ENCODE measurements at places on chromosomes 12 and 14.

- DNase-seq: peak; percentile 28
Measured at GRCh38 chr12:46266869-46267574, 1.8 kb downstream of the SLC38A1 start.

- no peak for DNase-seq
Measured at GRCh38 chr12:50353869-50354593, 42.4 kb downstream of the FAM186A start.

- no peak for DNase-seq
Measured at GRCh38 chr12:93758801-93759373, 81.7 kb downstream of the CRADD start.

GRCh38 chr12:1928439-1929121 is 10.1 kb upstream of the CACNA2D4 start:
- DNase-seq: no peak

DNA sequence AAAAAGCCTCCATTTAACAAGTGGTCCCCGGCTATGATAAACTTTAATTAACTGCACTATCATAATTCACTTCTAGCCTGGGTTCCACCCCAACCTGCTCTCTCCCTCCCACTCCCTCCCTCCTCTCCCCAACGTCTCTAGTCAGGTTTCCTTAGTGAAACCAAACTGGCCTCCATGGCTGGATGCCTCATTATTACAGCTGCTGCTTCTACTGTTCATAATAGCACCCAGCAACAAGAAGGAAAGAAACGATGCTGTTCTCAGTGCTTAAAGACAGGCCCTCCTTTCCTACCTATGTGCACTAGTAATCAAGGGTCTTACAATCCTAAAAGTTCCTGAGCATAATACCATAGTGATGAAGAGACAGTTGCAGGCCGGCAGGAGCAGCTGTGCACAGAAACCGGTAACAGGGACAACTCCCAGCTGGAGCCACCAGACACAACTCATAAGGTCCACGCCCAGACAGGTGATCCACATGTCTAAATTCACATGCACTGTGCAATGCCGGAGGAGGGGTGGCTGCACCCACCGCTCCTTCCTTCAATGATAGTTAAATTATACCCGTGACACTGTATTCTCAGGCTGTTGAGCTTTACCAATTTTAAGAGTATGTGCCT is 6.2 kb downstream of the IRF2BPL start:
- no peak for DNase-seq

GRCh38 chr12:90712671-90713070 is 242.3 kb downstream of the CCER1 start:
- DNase-seq: no peak

DNA sequence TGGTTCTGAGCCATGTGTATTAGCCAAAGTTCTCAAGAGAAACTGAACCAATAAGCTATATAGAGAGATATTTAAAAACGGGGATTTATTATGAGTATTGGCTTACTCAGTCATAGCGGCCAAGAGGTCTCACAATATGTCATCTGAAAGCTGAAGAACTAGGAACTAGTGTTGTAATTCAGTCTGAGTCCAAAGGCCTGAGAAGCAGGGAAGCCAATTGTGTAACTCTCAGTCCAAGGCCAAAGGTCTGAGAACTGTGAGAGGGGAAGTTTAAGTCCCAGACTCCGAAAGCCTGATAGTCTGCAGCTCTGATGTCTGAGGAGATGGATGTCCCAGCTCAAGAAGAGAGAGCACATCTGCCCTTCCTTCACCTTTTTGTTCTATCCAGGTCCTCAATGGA is 344.8 kb upstream of the USP15 start:
- DNase-seq: no peak

- no peak for DNase-seq
Measured at GRCh38 chr14:57389646-57390036, 745 bp upstream of the NAA30 start.

- DNase-seq: no peak
Measured at GRCh38 chr14:76716285-76716684, 45.0 kb upstream of the VASH1 start.

DNA sequence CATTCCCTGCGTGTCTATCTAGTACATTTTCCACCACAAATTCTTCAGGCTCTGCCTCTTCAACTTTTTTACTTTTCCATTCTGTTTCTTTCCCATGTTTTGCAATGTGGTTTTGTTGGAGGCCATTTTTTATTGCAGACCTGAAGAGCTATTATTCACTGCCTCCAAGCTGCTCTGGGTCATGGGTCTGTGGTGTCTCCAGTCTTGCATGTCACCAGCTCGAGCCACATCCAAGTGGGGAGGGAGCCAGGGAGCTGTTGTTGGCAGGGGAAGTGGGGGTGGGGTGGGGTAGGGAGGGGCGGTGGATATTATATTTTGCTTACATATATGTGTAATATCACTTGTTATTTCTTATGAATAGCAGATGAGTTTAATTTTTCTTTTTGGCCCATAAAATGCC is 69.1 kb downstream of the VEZT start:
- DNase-seq: no peak

DNA sequence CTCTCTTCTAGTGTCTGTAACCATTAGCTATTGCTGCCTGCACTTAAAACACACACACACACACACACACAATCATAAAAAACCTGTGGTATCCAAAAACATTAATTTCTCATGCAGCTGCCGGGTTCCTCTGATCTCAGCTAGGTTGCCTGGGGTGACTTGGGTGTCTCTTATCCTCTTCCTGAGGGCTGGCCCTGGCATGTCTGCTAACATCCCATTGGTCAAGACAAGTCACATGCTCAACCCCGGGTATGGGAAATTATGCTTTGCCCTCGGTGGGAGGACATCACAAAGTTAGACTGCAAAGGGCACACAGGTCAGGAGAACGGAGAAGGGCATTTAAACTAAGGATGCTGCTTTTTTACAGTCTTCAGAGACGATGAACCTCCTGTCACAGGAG is 55.7 kb downstream of the TRPV4 start:
- no peak for DNase-seq

DNA sequence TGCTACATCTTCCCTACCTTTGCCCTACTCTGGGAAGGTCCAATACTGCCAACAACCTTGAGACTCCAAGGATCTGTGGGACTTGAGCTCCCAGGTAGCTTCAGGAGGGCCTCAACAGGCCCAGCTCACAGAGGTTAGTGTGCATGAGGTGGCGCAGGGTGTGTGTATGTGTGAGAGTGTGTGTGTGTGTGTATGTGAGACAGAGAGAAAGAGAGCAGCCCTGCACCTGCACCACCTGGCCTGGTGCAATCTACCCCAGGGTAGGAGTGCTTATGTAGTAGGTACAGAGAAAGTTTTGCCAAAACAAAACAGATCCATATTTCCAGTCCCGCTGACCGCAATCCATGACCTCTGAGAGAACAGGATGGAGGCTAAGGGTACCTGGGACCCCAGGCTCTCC is 24.6 kb downstream of the TMEM229B start:
- no peak for DNase-seq

DNA sequence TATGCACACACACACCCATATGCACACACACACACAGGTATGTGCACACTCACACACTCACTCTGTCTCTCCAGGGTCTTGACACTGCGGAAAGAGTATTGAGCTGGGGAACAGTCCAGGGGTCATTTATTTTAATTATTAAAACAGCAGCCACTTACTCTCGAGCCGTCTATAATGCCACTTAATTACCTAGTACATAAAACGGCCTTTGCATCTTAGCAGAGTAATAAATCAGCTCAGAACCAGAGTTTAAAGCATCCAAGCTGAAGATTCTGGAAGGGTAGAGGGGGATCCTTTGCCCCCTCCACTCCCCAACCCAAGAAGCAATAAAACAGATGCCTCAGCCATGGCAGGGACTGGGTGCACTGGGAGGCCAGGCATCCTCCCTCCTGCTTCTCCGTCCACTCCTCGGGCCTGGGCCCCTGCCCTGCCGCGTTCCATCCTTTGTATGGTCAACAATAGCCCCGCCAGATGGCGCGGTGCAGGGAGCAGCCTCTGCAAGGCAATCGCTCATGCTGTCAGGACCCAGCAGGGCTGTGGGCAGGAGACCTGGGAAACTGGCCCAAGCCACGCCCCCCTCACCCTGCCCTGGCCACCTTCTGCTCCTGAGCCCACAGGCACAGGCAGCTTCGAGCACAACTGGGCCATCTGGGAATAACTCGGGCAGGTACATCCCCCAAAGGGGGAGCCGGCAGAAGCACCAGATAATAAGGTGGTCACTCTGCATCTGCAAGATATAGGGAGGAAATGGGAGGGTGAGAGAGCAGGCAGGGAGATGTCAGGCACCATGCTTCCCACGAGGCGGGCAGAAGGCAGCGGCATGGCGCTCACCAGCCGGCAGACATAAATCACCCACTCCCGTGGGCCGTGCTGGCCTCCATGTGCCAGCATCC is 40.9 kb downstream of the CCDC85C start:
- DNase-seq: no peak

DNA sequence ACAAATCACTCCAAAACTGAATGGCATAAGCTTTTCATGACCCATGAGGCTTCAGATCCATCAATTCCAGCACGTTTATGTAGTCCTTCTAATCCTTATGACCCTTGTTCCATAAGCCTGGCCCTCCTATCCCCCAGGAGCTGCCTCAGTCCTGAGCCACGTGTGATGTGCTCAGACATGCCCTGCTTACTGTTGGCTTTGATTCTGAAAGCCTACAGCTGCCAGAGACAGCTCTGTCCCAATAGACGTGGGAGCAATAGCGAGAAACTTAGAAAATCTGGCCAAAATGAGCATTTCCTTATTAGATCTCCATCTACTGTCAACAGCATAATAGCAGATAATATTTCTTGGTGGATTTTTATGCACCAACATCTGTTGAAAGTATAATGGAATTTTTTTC is 33.2 kb downstream of the DUSP6 start:
- DNase-seq: no peak

GRCh38 chr12:55636116-55636655 is 506 bp upstream of the OR10P1 start:
- no peak for DNase-seq

DNA sequence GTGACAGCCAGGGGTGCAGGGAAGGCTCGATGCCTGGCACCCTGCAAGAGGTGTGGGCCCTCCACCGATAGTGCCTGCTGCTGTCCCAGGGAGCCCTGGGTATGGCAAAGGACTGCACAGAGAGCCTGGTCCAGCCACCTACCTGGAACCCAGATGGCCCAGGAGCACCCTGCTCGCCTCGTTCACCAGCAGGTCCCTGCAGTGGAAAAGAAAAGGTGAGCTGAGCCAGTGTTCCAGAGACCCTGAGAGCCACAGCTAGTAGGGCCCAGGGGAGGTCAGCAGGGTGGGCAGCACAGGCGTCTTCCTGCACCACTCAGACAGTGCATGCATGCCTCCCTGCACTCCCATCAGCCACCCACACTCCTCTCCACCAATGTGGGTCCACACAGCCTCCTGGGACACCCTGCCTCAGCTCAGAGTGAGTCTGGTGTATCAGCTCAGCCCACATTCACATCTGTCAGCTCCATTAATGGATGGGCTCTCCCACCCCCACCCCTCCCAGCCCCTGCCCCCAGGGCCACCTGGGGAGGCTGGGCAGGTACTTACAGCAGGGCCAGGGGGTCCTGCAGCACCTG is 20.2 kb downstream of the TMEM106C start:
- DNase-seq: no peak

GRCh38 chr14:53929871-53930715 is 26.5 kb downstream of the BMP4 start:
- no peak for DNase-seq

- DNase-seq: no peak
Measured at GRCh38 chr14:103225062-103225461, 101.8 kb downstream of the TNFAIP2 start.

- DNase-seq: no peak
Measured at GRCh38 chr12:110921262-110921661, 883 bp upstream of the MYL2 start.

DNA sequence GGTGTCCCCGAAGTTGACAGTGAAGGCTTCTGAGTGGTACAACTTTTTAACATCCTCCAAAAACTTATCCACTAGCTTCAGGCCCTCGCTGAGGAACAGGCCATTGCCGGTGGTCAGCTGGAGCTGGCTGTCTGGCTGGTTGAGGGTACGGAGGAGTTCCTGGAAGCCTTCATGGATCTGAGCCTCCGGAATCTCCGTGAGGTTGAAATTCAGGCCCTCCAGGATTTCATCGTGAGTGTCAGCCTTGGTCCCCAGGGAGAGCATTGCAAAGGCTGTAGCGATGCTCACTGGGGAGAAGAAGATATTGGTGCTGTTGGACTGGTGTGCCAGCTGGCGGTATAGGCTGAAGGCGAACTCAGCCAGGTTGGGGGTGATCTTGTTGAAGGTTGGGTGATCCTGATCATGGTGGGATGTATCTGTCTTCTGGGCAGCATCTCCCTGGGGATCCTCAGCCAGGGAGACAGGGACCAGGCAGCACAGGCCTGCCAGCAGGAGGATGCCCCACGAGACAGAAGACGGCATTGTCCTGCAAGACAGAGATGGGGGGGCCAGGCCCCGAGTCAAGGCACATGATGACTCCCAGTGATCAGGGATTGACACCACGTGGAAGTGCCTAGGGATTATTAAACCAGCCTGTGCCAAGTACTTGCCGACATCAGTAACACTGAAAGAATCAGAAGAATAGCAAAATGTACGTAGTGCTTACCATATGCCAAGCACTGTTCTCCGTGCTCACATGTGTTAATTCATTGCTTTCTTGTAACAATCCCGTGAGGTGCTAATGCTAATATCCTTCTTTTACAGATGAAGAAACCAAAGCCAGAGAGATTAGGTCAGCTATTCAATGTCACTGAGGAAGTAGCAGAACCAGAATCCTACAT is 5.4 kb downstream of the SERPINA1 start:
- DNase-seq: no peak

- DNase-seq: no peak
Measured at GRCh38 chr12:111964935-111965334, 48.0 kb downstream of the TMEM116 start.

DNA sequence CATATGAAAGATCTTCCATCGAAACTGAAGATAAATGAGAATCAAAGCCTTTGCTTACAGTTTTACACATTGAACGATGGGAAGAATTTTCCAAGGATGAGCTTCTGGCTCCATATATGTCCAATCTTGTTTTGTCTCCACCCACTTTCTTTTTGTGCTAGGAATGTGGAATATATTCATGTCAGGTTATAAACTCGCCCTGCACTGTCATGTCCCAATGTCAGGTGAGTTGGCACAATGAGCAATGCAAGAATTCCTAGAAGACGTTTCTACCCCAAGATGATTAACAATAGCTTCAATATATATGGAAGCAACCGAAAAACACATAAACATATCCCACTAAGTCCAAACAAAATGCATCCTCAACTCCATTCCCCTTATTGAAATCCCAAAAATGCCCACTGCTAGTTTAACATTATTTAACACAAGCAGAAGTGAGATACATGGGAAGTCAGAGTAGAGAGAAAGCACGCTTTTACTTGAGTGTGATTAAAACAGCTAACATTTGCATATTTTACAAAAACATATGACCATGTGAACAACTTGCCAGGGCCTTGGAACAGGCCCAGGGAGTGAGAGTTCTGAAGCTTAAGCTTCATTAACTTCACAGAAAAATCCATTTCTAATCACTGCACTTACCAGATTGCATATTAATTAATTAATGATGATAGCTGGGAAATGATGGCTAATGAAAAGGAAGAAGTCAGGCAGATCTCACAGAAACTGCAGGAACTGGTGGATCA is 233.9 kb downstream of the GXYLT1 start:
- DNase-seq: no peak

- DNase-seq: no peak
Measured at GRCh38 chr14:88825078-88825458, 617 bp downstream of the TTC8 start.

- no peak for DNase-seq
Measured at GRCh38 chr12:10369557-10370415, 20.1 kb downstream of the KLRK1 start.

GRCh38 chr12:32718926-32719325 is 36.8 kb downstream of the YARS2 start:
- no peak for DNase-seq

All from stimulated activated CD4-positive, alpha-beta T cell treated with anti-CD3 and anti-CD28 coated beads, Interleukin-4, amount 100 ng/mL, for 48 hours (primary cell).